ENCODE measurements at places on chromosomes 2 and 18.

- no peak for DNase-seq
Observed at GRCh38 chr2:38298539-38298938, 78.5 kb downstream of the ATL2 start.

DNA sequence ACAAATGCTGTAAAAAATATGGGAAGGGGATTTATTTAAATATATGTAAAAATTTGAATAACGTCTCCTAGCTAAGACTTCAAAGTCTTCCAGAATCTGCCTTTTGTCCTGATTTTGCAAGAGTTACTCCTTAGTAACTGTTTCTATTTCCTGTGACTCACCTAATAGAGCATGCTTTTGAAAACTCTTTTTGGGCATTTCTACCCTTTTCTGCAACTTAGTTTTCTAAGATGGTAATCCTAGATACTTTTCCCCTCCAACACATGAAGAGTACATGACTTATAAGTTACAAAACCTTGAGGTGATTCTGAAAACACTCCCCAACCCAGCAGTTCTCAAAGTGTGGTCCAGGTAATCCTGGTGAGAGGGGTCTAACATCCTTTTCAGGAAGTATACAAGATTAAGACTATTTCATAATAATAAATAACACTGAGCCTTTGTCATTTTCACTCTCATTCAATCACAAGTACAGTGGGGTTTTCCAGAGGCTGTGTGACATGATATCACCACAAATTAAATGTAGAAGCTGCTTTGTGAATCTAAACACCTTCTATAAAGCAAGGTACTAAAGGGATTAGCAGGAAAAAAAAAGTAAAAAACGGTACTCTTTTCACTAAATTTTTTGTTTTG is 31.9 kb downstream of the PPP4R3B start:
- no peak for DNase-seq

DNA sequence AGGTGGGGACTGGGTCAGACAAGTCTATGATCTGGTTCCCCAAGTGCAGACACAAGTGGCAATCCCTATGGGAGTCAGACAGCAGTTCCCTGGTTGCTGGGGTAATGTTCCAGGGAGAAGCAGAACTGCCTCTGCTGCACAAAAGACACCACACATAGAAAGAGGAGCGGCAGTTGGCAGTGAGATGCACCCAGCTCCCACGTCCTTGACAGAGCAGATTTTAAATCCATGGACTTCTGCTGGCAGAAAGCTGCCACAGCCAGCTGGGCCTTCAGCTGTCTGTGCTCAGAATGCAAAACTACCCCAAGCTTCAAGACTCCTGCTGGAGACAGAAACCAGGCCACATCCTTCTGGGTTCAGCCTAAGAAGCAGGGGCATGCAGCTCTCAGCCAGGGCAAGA is 147.2 kb downstream of the ETAA1 start:
- no peak for DNase-seq

DNA sequence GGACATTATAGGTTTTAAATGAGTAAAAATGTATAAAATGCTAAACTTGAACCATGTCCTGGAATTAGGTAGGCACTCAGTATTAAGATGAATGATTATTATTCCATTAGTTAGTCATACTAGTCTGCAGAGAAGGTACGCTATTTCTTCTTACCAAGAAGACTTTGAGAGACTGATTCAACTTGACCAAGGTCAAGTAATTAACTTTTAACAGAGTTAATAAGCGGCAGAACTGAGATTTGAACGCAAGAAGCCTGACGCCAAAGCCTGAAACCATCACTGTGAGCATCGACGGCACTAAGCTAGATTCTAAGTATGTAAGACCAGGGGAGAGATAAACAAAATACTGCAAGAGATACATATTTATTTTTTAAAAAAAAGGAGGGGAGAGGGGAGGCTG is 2.6 kb downstream of the EVA1A start:
- no peak for DNase-seq

DNA sequence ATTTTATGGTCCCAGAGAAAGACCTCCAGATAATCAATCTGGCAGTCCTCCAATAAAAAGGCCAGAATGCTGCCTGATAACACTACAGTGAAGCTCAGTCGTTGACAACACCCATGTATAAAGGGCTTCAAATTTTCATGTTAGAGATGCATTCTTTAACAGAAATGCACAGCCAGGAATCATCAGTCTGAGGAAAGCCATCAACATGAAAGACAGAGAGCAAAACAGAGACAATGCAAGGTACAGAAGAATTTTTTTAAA is 13.8 kb downstream of the BABAM2 start:
- DNase-seq = no peak

GRCh38 chr2:45224321-45224992 is 215.2 kb upstream of the SIX2 start:
- DNase-seq = no peak

- no peak for DNase-seq
Observed at GRCh38 chr2:239398521-239398921, 2.3 kb downstream of the HDAC4 start.

GRCh38 chr18:25976554-25976953 is 113.9 kb downstream of the SS18 start:
- DNase-seq = no peak

DNA sequence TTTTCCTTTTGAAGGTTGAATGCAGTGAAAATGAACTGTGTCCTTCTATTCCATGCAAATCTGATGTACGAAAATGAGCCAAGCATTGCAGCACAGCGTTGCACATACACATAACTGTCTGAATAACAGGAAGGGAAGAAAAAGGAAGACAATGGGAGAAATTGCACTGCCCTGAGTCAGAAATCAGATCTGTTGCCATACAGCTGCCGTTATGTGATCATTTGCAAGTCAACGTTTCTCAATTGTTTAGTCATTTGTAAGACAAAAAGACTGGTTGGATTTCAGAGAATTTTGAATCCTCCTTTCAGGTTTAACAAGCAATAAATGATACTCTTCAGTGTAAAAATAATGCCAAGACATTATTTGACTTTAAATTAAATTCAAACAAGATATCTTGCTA is 284.1 kb downstream of the DSEL start:
- DNase-seq = no peak

- no peak for DNase-seq
Observed at GRCh38 chr18:67705748-67706147, 189.2 kb upstream of the DSEL start.

DNA sequence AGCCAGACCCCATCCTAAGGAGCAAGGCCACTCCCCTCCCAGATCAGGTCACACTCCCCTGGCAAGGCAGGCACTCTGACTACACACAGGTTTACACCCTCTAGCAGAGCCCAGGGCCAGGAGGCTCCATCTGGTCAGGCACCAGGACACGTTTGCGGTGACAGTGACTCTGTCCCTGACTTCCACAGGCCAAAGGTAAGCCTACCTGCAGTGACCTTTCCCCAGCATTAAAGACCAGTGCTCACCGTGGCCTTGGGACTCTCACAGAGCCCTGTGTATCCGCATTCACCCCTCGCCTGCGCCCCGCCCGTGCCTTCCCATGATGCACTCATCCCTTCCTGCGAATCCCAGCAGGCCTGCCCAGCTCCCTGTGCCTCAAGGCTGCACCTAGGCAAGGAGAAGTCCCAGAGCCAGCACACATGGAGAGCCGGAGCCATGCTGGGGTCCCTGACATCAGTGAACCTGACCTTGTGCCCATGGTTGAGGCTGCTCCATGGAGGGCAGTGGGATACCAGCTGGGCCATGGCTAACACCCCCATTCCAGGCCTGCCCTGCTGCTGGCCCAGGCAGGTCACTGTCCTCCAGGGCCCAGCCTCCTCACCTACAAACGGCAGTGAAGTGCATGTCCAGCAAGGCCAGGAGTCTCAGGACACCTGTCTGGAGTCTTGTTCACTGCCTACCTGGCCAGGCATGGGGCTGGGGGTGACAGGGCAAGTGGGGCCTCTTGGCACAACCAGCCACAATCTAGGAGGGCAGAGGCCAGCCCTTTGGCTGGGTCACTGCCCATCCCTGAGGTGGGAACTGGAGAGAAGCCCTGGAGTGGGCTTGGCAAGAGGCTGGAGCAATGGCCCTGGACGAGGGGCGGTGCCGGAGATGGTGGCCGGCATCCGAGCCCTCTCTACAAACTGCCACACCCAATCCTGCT is 3.0 kb downstream of the NEURL3 start:
- no peak for DNase-seq

DNA sequence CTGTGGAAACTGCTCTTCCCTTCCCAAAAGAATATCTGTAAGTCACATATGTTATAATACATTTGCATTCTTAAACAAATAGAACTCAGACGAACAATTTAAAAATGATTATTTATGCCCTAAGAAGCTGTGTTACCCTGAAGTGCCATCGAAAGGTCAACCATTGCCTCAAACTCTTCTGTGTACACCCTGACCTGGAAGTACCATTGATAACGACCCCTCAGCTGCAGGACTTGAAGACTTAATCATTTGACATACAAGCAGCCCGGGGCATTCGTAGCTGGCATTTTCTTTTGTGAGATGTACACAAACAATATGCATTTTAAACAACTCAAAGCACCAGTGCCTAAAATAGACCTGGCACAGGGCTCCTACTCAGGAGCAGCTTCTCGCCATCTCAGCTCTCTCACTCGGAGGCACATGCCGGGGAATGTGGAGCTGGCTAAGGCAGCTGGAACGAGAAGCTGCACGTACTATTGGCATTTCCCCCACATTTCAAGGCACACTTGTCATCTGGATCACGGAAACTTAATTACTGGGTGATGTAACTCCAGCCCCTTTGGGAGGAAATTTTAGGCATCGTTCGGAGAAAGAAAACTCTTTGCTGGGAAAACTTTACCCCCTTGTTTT is 170.0 kb upstream of the GALNT5 start:
- no peak for DNase-seq

- no peak for DNase-seq
Observed at GRCh38 chr18:61951396-61951795, 58.6 kb upstream of the RNF152 start.

GRCh38 chr2:98489486-98489885 is 44.8 kb downstream of the INPP4A start:
- no peak for DNase-seq

- DNase-seq = peak; percentile 27
Observed at GRCh38 chr2:232633413-232634205, at the start of gene EFHD1. EFHD1 (plus strand) TSS chr2:232633604; CDS start chr2:232633705, 101 bp downstream.

- no peak for DNase-seq
Observed at GRCh38 chr2:174730698-174731018, 33.6 kb downstream of the CHRNA1 start.

GRCh38 chr2:204251998-204252376 is 293.3 kb upstream of the PARD3B start:
- no peak for DNase-seq

GRCh38 chr2:151097895-151098294 is 163.8 kb downstream of the RBM43 start:
- DNase-seq = no peak

DNA sequence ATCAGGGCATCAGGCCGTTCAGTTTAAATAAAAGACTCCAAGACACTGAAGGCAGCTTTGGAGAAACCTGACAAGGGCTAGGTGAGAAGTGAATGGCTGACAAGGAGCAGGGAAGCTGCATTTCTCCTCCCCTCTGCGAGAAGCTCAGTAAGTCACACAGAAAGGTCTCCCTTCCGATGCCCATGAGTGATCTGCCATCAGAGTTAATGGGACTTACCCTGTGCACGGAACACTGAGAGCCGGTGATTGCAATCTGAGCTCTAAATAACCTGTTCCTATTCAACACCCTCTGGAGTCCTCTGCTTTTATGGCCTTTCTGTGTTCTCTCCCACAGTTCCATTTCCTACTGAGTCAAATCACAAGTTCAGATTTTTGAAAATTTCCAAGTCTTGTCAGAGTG is 322.2 kb upstream of the MYT1L start:
- no peak for DNase-seq

DNA sequence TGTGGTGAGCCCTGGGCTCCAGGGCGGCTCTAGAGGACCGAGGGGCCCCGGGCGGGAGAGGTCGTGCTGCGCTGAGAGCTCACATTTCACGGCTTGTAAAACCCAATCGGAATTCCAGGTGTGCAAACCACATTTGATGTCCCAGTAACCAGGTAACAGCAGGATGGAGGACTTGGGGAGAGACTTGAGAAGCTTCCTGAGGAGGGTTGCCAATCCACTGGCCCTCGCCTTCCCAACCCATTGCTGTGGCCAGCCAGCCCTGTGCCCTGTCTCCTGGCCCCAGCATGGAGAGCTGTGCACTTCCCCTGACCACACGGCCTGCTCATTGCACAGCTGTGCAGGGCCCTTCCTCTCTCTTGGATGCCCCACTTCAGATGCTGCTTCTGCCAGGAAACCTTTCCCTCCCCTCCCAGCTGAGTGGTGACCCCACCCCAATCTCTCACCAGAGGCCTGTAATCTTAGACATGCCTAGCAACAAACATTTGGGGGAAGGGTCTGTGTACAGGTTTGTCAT is 39.6 kb downstream of the ASB1 start:
- DNase-seq = no peak

GRCh38 chr2:65545837-65546805 is 113.7 kb upstream of the SPRED2 start:
- DNase-seq = peak; percentile 70

All from kidney glomerular epithelial cell (primary cell).